Hematopoietic multipotent progenitor cell treated with erythropoietin and hydrocortisone succinate and interleukin-3 and kit ligand, for 17 days (in vitro differentiated cells): ENCODE measurements at places on chromosomes 4 and X.

DNA sequence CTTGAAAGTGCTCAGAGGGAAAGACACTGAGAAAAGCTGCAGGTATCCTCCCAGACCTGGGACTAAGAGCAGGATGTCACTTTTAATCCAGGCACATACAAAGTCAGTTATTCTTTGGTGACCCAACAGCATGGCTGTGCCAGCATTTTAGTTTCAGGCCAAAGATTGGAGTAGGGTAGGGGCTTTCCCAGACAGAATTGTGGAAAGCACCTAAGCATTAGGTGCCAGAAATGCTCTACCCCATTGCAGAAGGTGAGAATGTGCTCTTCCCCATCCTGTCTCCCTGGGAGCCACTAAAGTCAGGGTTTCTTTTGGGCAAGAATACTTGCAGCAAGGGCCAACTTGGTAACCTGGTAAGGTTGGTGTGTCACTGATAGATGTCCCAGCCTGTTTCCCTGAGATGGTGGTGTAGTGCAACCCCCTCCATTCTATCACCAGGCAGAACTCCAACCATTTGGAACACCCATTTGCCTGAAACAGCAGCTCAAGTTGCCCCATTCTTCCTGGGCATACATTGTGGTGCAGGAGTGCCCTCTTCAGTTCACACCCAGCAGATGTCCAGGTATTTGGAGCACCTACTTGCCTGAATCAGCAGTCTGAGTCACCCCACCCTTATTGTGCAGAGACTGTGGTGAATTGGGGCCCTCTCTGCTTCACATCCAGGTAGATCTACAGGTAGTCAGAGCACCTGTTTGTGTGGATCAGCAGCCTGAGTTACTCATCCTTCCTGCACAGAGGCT, 183.5 kb downstream of the ZC4H2 start:
- DNase-seq, result no peak

- DNase-seq, result no peak
Observed at GRCh38 chr4:139900964-139901376, 235.4 kb downstream of the MGST2 start.

DNA sequence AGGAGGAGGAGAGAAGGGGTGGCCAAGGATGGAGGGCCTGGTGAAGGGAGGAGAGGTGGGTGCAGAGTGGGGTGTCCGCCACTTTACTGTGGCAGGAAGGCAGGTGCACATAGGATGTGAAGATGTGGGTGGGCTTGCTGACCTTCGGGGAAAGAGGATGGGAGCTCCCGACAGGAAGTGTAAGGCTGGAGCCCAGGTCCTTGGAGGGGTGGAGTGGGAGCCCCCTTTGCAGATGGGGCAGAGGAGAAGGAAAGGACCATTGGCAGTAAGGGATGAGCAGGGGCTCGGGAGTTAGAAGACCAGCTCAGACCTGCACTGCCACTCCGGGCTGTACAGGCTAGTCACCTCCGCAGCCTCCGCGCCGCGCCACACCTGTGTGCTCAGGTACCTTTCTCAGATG, 89.5 kb downstream of the EVC start:
- no peak for DNase-seq

DNA sequence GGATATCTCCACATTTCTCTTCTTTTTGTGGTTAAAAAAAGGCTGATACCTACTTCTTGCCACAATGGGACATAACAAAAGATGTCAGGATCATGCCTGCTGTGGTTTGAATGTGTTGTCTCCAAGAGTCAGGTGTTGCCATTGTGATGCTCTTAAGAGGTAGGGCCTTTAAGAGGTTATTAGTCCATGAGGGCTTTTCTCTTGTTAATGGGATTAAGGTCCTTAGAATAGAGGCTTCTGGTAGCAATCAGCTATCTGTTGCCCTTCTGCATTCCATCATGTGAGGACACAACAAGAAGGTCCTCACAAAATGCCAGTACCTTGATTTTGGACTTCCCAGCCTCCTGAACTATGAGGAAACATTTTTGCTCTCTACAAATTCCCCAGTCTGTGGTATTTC, 191.4 kb downstream of the GBA3 start:
- DNase-seq, result no peak

- no peak for DNase-seq
Observed at GRCh38 chrX:12080265-12080664, 58.0 kb upstream of the FRMPD4 start.

DNA sequence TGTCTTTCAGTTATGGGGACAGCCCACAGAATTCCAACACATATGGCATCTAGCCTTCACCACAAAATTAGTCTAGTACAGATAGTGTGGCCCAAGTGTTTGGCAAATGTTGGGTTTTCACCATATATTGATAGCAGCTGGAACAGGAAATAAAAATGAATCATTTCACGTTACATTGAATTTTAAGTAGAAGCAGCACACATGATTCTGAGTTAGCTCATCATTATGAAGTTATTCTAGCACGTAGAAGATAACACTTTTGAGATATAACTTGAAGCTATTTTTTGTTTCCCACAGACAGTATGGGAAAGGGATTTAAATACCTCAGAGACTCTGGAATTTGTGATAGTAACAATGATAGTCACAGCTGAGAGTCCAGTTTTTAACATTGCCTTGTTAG, 118.7 kb downstream of the FAT4 start:
- no peak for DNase-seq

DNA sequence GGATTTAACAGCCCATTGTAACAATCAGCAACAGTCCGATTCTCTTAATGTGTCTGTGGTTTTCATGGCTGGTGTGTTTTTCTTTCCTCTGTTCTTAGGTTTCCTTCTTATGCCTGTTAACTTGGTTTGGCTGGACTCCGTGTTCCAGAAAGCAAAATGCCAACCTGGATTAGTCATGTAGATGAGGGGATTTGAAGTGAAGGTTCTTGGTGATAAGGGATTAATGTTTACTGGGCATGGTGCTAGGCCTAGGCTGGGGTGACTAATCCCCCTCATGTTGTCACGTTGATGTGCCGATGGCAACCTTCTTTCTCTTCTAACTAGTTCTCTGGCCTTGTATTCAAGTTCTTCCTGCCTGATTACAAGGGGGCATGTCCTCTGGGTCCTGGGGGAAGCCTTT, 85.9 kb downstream of the REPS2 start:
- no peak for DNase-seq

GRCh38 chr4:70544279-70544868, 26.0 kb downstream of the AMTN start:
- no peak for DNase-seq

DNA sequence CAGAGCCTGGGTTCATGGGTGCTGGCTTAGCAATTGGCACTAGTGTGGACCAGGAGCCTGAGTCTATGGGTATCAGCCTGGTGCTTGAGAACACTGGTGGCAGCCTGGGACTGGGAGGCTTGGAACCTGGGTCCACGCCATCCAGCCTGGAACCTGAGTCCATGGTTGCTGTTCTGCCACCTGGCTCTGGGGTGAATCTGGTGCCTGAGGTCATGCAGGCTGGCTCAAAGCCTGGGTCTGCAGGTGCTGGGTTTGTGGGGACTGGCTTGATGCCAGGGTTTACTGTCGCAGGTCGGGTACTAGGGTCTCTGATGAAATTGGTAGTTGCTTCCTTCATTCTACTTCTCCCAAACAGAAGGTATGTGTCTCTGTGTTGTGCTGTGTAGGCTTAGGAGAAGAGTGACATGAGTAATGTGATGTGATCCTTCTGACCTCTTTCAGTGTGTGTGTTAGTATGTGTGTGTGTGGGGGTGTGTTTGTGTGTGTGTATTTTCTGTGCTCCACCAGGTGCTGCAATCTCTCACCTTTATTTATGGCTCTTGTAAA, 517.0 kb upstream of the EPHA5 start:
- no peak for DNase-seq

DNA sequence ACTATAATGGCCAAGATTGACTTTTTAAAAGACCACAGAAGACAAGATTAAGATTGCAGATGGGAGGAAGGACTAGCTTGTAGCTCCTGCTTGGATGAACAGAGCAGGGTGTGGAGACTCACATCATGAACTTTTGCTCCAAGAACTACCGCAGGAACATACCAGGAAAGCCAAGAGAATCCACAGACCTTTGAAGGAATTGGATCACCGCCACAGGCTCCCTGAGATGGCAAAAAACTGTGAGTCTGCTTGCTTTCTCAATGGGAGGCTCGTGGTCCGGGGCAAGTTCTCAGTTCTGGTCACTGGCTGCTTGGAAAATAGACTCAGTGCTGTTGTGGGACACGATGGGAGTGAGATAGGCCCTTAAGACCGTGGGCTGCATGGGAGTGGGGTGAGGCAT, 276.6 kb downstream of the CCSER1 start:
- no peak for DNase-seq

- peak; percentile 75 for DNase-seq
Observed at GRCh38 chrX:153971124-153971449, 531 bp downstream of the HCFC1 start.

DNA sequence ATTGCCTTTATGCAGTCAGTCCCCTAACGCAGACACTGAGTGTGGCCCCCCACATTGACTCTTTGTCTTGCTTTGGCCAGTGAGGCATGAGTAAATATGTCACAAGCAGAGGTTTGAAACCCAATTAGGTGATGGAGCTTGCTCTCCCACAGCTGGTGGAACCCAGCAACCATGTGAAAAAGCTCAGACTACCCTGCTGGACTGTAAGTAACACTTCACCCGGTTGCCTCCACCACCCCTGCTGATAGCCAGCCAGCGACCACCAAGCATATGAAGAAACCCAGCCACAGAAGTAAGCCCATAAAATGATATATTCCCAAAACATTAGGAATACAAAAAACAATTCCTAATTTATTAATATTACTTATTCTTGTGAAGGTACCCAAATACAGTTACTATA, 21.6 kb upstream of the PDCL2 start:
- DNase-seq, result no peak

DNA sequence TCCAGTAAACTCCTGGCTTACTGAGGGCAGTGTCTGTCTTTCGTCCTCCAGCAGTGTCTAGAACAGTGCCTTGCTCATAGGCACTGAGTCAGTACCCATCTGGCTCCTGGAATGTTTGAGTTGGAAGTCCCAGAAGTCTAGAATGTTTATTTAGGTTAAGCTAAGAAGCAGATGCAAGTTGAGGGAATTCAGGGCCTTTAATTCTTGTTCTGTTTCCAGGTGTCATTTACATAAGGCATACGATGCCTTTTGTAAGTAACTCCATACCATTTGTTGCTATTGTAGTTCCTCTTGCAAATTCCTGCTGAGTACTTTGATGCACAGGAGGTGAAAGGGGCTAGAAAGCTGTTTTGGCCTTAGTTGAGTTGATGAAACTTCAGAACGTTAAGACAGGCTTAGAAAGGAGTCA, 22.2 kb downstream of the ARHGAP10 start:
- no peak for DNase-seq

DNA sequence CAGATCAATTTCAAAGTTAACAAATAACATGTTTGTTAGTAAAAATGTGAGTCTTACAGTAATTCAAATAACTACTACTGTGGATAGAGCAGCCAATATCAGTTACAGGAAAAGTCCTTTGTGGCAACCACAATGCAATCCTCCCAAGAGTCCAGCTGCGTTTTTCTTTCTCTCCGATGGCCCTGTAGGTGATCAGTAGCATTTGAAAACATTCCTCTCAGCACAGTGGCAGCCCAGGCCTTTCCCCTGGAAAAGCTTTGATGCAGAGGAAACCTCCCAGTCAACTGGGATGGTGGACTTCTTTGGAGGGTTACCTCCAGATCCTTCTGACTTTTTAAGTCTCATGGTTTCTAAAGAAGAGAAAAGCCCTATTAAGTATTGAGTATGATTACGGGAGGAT, 18.0 kb upstream of the PDZD4 start:
- no peak for DNase-seq

DNA sequence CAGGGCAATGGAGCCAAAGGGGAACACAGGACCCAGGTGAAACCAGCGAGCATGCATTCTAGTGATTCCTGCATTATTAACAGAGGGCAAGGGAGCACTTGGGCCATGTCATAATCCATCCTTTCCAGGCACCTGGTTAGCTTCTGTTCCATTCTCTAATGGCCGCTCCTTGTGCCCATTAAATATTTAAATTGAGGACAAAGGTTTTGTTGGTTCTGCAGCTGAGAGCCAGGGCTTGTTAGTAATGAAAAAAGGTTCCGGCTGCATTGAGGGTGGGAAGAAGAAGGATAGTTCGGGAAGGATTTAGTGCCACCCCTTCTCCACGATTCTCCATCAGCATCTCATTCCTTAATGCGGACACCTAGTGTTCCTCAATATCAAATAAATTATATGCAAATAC, 13.6 kb downstream of the SOD3 start:
- no peak for DNase-seq

DNA sequence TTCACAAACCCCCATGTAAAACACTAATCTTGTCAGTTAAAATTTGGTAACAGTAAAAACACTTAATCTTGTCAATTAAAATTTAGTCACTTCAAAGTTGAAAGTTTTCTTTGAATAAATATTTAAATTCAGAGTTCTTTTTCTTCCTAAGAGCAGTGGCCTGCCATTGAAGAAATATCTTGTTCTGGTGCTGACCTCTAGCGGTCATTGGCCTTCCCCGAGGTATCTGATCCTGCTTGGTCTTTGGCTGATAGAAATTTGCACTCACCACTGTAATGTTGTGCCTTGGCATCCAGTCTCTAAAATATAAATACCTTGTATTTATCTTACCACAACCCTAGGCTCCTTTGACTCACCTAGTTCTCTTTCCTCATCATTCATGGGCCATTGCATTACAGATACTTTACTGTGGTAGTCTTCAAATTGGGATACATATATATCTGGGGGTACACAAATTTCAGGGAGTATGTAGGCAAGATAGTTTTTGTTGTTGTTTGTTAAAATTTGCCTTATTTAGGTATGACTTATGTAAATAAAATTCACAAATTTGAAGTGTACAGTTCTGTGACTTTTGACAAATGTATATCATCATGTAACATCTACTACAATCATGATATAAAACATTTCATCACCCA, 6.7 kb upstream of the ART3 start:
- DNase-seq, result peak; percentile 66

- DNase-seq, result no peak
Observed at GRCh38 chr4:147909225-147909624, 177.3 kb downstream of the ARHGAP10 start.

DNA sequence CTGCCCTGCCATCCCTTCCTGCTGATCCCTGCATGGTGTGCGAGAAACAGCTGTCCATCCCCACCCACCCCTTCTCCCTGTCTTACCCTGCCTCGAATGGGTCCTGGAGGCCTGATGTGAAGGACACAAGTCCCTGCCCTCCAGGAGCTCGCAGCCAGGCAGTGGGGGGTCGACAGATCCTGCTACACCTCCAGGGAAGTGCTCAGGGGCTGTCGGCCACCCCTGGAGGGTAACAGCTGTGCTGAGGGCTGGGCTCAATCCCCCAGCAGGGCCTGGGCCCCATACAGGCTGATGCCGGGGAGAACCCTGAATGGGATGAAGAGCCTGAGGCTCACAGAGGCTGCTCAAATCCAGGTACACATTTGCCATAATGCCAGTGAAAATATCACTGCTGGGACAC, 17.6 kb downstream of the HMX1 start:
- no peak for DNase-seq

- no peak for DNase-seq
Observed at GRCh38 chr4:115219315-115219860, 106.0 kb upstream of the NDST4 start.

- DNase-seq, result no peak
Observed at GRCh38 chr4:137961051-137961438, 281.1 kb downstream of the SLC7A11 start.

GRCh38 chr4:7590189-7590588, 155.5 kb upstream of the PSAPL1 start:
- no peak for DNase-seq

GRCh38 chr4:27189683-27190082, 329.0 kb downstream of the STIM2 start:
- no peak for DNase-seq
